Stimulated activated CD4-positive, alpha-beta T cell treated with anti-CD3 and anti-CD28 coated beads, Interleukin-15, amount 100 ng/mL, for 24 hours (primary cell): ENCODE measurements at places on chromosomes 2 and 18.

DNA sequence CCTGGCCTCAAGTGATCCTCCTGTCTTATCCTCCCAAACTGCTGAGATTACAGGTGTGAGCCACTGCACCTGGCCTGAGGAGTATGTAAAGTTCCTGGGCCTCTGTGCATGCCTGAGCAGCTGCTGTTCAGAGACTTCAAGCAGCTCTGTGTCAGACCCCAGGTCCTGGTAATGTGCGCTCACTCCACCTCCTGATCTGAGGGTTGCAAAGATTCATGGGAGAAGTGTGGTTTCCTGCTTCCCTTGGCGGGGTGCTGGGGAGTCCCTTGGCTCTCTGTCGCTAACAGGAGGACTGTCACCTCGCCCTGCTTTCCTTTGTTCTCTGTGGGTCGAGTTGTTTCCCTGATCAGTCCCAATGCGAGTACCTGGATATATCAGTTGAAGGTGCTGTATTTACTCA lies 8.6 kb upstream of the IL36A start:
- peak; percentile 63 for DNase-seq

DNA sequence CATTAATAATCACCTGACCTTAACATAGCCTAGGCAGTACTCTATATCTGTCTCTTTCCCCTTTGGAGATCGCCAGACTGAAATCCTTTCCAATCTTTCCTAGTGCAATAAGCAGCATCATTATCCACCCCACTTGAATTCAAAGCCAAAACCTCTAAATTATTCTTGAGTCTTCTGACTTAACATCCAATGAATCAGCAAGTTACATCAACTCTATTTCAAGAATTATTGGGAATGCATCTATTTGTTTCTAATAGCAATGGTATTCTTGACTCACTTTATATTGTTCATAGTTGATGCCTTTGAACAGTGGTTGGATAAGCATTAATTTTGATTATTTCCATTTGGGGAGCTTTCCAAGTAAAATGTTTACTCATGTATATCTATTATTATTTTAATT lies 144.8 kb downstream of the ZNF804A start:
- DNase-seq = no peak

DNA sequence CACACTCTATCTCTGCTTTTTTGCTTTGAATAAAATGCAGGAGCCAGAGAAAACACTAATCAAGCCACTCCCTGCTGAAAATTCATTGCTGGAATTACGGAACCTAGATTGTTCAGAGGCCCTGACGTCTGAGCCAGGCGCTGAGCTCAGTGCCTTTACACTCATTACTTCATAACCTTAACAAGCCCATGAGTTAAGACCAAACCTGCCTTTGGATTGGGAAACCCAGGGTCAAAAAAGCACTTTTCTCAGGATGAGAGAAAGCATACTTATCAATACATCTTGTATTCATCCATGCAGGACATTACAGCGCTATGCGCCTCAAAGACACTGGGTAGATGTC lies 762 bp downstream of the INO80C start:
- peak; percentile 26 for DNase-seq

DNA sequence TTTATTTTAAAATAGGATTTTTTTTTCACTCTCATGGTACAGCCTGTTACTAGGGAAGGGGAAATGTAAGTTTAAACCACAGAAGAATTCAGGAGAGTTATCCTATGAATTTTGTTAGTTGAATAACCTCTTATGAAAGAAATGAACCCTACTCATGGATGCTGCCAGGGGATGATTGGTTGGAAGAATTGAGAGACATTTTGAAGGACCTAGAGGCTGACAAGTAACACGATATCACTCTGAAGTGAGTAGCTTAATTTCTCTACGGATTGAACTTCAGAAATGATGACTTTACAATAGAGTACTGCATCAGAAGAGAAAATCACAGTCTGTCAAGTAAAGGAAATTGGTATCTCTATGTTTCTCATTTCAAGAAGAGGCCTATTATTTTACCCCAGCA lies 1346.2 kb downstream of the SUCLG1 start:
- no peak for DNase-seq

- DNase-seq = no peak
Observed at GRCh38 chr2:77016443-77017354, 505.5 kb downstream of the LRRTM4 start.

DNA sequence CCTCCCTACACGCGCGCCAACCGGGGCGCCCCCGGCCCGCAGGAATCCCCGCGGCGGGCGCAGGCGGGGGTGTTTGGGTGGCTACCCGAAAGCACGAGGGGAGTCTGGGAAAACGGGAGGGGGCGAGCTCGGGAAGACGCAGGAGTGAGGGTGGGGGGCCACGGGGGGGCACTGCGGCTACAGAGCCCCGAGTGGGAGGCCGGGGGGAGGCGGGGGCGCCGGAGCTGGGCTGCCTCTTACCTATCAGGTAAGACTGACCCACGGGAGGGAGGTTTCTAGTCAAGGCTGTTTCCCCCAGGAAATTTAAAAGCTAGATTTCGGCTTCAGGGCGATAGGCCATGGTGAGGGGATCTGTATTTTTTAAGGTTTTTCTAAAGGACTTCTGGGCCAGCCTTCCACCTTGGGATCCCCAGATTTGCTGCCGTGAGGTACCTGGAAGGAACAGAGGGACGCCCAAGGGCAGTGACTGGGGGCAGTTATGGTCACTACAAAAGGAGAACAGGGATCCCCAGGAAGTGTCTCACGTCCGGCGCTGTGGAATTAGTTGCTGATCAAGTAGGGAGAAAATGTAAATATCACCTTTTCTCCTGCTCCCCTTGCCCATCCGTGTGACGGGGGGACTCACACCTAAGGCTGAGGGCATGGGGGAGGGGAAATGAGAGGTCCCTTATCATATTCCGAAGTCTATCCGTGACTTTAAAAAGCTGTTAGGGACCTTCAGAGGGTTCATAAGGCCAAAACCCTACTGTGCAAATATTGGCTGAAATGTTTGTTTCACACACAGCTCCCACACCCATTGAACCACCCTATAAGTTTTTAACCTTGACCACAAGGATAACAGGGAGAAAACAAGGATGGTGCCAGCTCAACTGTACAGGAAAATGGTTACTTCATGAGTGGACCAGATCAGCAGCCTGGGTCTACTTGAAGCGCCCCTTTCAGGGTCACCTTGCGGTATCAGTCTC lies 638 bp upstream of the IRS1 start:
- no peak for DNase-seq

GRCh38 chr2:200172944-200173581 lies 133.4 kb upstream of the SPATS2L start:
- no peak for DNase-seq
